ENCODE measurements at places on chromosomes 11 and 22.
A peak's percentile ranks its signal among the peaks of the same experiment; 100 is the strongest.

DNA sequence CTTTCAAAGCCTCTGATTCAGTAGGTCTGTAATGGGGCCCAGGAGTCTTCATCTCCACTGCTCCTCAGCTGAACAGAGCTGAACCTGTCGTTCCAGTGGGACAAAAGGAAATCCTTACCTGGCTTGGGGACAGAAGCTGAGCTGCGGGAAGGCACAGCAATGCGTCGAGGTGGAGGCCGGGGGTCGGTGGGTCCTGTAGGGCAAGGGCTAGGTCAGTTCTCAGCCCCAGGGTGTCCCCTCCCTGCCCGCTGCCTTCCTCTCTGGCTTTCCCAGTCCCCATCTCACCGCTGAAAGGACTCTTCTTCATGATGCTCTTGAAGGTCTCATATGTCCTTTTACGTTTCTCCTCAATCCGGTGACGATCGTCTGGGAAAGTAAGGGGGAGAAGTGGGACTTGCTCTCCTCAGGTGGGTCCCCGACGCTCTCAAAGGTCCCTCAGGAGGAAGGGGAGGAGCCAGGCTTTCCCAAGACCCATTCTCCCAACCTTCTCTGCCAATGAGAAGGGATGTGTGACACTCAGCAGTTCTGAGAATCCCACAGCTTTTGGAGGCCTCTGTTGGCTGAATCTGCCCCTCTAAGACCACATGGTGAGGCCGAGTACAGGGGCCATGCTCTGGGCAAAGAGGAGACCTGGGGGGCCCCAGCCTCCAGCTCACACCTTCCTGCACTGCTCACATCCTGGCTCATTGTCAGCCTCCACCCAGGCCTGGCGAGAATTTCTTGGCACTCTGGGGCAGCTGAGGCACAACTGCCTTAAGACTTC, 7.0 kb downstream of the RELA start:
- DNase-seq: no peak

DNA sequence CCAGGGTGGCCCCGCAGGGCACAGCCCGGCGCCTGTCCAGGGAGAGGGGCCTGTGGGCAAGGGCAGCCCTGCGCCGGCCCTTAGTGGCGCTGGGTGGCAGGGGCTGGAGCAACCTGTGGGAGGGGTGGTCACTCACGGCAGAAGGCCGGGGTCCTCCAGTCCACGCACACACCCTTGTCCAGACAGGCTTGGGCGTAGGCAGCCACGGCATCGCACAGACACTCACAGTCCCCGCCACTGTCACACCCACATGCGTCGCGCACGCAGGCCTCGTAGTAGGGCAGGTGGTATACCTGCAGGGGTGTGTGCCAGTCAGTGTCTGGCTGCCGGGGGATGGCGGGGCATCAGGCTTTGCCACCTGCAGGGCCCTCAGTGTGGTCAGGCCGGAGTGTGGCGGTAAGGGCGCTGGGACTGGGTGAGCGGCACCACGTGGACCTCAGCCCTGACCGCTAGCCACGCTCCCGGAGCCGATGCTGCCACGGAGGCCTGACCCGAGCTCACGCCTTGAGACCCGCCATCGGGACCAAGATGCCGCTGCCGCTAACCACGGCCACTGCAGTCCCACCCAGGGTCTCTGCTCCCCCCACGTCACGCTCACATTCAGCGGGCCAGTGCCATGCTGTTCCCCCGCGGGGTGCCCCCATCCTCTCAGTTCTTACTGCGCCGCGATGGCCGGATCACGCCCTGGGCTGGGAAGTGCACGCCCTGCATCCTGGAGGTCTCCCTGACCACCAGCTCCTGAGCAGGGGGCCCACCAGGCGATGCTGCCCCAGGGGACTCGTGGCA, 12.5 kb downstream of the MUC6 start:
- DNase-seq: no peak

DNA sequence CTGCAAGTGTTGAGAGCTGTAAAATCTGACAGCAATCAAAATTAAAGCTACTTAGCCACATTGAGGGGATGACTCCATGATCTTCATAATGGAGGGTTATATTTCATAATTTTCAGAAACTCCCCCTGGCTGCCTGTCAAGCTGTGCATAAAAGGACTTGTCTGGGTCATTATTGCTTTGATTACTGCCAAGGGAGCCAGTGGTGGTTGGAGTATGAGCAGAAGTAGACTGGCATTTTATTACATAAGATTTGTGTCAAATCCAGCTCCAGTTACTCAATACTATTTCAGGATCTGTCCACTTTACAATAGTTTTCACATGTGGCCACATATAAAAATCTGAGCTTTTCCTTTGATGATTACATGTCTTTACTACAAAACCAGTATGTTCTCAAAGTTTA, 108.9 kb upstream of the SLC5A12 start:
- no peak for DNase-seq

GRCh38 chr22:31917227-31917921, 27.0 kb upstream of the YWHAH start:
- peak; percentile 90 for DNase-seq

DNA sequence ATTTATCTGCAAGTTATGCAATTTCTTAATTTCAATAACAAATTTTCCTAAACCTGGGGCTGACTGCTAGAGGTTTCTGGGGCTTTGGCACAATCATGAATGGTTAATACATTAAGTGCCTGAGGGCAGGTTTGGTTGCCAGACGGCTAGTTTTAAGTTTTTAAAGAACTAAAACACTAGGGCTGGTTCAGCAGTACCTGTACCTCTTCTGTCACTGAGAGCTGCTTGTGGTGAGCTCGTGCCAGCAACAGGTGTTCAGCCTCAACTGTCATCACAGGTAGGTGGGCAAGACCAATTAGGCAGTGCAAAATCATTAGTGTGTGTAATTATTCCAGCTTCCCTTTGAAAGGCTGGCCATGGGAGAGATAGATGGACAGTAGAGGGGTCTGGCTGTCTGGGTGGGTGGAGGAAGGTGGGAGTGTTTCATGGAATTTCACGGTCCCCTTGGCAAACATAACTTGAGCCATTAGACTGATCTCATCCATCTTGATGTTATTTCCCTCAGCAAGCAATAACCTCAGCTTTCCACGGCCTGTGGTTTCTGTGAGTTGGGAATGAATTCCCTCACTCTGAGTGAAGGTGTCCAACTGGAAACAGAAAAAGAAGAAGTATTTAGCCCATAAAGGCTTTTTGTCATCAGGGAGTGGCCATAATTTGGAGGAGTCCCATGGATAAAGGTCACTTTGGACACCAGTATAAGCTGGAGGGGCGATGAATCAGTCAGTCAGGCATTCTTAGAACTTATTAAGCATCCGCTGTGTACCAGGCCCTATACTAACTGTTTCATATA, 114.8 kb downstream of the SNX19 start:
- no peak for DNase-seq

DNA sequence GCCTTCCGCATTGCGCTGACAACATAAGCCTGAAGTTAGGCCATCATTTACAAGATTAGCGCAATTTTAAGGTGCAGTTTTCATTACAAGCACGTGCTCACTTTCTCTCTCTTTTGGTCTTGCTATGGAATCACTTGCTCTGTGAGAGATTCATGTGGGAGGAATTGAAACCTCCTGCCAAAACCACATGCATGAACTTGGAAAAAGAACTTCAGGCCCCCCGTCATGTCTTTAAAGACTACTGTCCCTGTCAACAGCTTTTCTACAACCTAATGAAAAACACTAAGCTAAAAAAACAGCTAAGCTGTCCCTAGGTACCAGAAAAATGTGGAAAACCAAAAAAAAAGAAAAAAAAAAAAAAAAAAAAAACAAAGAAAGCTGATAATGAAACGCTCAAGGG, 1707.6 kb upstream of the RAG2 start:
- no peak for DNase-seq

DNA sequence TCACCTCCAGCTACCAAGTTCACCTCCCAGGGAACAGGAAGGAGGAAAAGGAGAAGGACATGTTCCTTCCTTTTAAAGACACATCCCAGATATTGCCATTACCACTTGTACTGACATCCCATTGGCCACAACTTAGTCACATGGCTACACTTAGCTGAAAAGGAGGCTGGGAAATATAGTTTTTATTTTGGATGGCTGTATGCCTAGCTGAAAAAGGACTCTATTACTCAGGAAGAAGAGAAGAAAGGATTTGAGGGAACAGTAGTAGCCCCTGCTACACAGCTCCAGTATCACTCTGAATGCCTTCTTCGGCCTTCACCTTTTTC, 2.1 kb upstream of the APOA5 start:
- DNase-seq: no peak
